ENCODE measurements at places on chromosomes 7 and 10.

DNA sequence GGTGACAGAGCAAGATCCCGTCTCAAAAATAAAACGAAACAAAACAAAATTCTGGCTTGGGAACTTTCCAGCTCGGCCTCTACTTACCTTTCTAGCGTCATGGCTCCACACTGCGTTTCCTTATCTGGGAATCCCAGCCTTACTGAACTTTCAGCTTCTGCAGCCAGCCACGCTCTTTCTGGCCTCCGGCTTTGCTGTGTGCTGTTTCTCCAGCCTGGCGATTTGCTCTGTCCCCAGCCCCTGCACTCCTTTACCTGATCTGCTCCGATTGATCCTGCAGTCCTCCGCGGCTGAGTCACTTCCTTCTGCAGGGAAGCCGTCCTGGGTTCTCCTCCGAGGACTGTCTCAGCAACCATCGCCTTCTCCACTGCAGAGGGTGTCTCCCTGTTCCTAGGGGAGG lies 71.0 kb upstream of the FAM171A1 start:
- no peak for DNase-seq

- DNase-seq: peak; percentile 33
Observed at GRCh38 chr10:103232131-103232673, 13.5 kb upstream of the RPEL1 start.

GRCh38 chr7:135888740-135889139 lies 88.4 kb downstream of the MTPN start:
- no peak for DNase-seq

GRCh38 chr7:93931655-93932054 lies 10.1 kb downstream of the GNG11 start:
- DNase-seq: no peak

DNA sequence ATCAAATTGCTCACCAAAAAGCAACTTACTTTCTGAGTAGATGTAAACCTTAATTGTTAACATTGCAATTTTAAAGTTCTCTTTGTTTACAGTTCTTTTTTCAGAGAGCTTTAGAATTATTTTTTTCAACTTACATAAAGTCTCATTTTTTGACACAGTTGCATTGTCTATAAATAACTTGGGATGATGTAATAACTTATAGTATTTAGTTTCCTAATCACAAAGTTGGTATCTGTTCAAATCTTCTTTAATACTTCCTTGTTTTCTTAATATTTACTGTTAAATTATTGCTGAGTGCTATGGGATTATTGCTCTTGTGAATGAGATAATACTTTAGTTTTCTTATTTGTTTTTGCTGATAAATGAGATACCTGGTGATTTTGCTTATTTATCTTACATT lies 18.9 kb upstream of the SUV39H2 start:
- no peak for DNase-seq

All from dermis blood vessel endothelial cell (primary cell).